Left lung (tissue), 14 donors: ENCODE measurements at places on chromosomes 5 and 9.
A peak's percentile ranks its signal among the peaks of the same experiment; 100 is the strongest.

- no peak for DNase-seq
Measured at GRCh38 chr5:133421806-133422205, 190.5 kb downstream of the FSTL4 start.

DNA sequence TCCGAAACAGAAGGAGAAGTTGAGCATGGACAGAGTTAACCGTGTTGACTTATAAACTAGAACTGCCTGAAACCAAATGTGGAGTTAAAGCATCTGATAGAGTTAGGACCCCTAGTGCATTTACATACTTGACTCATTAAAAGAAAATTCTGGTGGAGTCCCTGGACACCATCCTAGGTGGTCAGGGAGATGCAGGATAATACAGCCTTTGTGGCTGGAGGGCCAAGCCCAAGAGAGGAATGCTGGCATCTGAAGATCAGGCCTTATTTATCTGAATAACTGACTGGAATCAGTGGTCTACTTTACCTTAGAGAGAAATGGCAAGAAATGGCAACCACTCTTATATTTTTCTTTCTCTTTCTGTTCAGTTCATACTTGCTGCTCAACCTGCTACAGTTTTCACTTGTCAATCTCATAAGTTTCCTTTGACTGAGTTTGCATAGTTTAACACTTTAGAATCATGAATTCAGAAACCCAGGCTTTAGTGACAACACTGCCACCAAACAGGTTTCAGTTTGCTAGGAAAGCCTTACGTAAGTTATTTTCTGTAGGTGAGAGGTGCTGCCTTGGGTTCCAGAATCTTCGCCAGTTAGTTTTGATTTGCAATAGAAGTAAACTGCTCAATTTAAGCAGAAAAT lies 10.2 kb downstream of the CMYA5 start:
- DNase-seq = peak; percentile 10

DNA sequence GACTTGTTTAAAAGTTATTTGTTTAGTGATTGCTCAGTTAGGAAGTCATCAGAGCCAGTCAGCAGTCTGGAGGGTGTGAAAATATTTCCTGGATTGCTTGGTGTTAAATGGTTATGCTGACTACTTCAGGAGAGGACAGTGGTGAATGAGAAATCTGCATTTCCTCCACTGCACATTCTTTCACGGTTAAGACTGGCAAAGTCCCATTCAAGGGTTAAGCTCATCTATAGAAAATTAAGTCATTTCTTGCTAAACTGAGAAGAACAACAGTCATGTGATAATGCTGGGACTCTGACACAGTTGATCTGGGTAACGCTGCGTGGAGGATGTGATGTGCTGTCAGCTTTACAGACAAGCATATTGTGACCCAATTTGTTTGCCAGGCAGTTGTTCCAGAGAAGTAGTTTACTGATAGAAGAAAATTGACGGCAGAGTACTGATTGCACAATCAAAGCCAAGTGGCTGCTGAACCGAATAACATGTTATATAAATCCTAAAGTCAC lies 80.4 kb downstream of the GRAMD2B start:
- no peak for DNase-seq

DNA sequence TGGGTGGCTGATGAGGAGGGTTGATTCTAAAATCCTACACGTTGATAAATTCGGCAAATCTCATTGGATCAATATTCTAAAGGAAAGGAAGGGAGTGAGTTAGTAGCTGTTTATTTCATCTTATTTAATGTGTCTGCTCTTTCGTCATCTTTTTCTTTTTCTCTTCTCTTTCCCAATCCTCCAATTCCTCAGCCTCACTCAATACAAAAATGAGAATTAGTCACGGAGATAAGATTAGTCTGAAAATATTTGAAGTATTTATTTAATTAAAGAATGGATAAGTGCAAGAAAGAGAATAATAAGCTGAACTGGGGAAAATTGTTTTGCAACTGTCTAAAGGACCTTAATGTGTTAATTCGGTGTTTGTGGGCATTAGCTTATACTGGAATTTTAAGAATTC lies 1095.1 kb downstream of the DTWD2 start:
- no peak for DNase-seq

DNA sequence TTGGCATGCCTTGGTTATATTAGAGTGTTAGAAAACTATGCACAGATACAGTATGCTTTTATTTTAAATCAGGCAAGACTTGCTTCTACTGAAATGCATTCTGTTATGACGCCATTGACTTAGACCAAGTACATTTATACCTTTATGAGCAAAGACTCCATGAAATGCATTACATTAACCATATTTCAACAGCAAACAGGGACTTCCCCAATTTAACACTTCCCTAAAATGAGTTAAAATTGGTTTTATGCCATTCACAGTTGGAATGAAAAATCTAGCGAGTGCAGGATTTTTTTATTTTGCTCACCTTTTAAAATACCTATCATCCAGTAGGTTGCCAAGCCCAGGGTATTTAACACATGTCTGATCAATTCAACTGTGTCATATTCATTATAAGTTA lies 272.1 kb upstream of the IZUMO3 start:
- no peak for DNase-seq

- DNase-seq = peak; percentile 94
Measured at GRCh38 chr9:85522459-85523092, 219.2 kb downstream of the AGTPBP1 start.

GRCh38 chr9:135269912-135270830 lies 182.7 kb downstream of the OLFM1 start:
- no peak for DNase-seq

GRCh38 chr9:131676431-131676972 lies 63.4 kb downstream of the RAPGEF1 start:
- DNase-seq = no peak

DNA sequence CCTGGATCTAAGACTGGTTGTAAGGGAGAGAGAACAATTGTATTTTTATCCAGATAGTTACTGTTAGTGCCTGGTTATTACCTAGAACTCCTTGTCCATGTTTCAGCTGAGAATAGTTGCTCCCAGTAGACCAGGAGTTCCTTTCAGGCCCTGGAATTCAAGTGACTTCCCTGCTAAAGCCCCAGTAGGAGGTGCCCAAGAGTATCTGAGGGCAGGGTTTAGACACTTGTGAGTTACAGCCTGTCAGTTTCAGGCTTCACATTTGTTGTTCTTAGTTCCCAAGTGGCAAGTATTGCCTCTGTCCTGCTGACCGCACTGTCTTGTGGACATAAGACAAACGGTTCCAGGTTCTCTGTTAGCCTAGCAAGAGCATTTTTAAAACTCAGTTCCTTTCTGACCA lies 743.9 kb upstream of the SEMA6A start:
- no peak for DNase-seq

DNA sequence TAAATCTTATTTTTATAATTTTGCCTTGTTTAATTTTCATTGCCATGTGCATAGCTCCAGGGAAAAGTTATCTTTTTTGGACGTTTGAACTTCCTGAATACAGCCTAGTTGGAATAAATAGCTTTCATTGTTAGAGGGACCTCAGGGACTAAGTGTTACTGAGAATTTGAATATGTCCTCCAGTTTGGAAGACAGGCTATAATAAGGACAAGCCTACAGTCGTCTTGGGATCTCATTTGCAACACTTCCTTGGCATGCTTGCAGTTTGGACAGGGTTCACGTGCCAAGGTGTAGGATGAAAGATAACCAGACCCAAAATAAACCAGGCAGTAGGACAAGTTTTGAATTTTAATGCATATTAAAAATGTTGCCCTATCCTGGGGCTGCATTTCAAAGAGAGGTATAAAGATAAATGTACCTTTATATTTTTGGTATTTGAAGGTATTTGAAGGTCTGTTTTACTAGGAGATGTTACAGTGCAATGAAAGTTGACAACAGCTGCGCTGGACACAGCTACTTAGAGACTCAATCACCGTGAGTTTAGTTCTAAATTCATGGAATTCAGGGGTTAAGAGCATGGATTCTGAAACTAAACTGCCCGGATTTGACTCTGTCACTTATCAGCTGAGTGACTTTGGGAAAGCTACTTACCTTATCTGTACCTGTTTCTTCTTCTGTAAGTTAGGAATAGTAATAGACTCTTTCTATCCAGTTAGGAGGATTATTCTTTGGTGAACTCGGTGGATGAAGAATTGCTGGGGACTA lies 134.1 kb downstream of the ACTBL2 start:
- DNase-seq = no peak

GRCh38 chr5:136203303-136203922 lies 10.5 kb upstream of the SMIM32 start:
- no peak for DNase-seq

DNA sequence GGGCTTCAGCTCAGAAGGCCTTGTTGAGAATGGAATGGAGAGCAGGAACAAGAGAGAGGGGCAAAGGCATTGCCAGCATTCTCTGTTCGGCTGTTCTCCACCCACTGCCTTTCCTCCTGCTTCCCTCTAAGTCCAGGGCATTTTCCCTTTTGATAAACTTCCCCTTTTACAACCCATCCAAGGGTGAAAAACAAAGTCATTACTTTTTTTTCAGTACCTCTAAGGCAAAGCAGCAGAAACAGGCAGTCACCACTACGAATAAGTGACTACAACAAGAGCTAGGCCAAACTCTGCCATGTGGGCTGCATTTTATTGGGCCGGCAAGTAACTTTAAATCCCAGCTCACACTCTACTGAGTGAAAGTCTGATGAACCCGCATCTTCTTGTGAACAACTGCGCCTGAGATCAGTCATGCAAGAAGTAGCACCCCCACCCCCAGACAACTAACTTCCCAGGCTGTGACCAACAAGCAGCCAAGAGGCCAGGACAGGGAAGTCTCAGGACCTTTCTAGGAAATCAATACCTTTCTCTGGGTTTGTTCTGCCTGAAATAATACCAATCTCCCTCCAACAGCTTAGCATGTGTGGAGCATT lies 13.1 kb downstream of the IL7R start:
- DNase-seq = no peak

DNA sequence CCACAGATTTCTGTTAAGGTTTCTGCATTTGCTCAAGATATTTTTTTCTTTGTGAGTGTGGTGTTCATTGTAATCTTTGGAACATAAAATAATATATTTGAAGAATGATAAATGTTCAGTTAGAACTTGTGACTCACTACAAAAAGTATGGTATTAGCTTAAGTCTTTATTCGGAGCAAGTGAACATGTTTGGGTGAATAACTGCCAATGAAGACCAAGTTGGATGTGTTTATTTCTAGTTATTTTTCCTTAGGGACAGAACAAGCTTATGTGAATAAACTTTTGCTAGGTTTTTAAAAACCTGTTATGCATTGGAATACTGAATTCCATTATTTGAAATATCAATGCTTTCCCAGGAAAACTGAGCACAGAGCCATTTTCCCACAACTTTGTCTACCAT lies 418.6 kb downstream of the SLCO4C1 start:
- no peak for DNase-seq

DNA sequence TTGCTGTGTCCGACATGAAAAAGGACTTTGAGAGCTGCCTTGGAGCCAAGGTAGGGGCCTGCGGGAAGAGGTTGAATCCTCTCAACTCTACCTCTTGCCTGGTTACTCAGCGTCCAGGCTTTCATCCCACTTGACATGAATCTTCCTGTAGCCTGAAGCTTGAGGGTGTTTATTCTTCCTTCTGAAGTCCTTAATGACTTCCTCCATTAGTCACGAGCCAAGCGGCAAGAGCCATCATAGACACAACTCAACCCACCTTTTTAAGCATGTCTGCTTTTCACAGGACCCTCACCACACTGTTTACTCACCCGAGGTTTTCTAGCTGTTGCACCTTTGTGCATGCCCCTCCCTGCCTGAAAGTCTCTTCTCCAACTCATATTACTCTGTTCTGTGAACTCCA lies 40.2 kb downstream of the ACO1 start:
- no peak for DNase-seq

DNA sequence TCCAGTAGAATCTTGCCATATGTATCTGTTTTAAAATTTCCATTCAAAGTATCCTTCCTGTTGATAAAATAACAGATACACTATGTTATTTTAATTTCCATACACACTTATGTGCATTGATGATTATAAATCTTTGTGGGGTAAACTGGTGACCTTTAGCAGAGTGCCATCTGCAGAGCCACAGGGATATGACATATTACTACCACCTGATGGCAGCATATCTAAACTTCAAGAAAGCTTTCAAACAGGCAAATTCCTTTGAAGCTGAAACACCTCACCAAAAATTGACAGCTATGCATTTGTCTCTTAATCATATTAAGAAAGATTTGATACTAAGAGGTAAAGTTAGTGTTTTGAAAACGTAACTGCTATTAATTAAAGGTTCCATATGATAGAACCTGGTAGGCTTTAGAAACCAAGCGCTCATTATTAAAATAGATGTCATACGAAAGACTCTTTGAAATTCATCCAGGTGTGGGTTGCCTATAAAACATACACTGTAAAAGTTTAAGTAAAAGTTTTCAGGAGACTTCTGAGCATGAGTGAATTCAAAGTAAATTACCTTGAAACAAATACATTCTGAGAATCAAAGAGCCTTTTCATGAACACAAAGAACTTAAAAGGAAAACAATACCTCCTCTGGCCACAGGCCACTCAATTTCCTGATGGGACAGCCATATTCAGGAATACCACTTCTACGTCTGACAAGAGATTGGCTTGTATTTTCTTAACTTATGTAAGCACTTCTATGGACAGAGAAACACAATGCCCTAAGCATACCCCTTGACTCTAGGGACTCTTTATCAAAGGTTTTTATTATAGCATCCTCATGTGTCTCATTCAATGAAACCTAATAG lies 93.3 kb downstream of the KIAA0825 start:
- DNase-seq = no peak

GRCh38 chr5:69217151-69217511 lies 17.6 kb upstream of the CDK7 start:
- DNase-seq = no peak

- DNase-seq = no peak
Measured at GRCh38 chr5:124790301-124790894, 44.0 kb upstream of the ZNF608 start.

DNA sequence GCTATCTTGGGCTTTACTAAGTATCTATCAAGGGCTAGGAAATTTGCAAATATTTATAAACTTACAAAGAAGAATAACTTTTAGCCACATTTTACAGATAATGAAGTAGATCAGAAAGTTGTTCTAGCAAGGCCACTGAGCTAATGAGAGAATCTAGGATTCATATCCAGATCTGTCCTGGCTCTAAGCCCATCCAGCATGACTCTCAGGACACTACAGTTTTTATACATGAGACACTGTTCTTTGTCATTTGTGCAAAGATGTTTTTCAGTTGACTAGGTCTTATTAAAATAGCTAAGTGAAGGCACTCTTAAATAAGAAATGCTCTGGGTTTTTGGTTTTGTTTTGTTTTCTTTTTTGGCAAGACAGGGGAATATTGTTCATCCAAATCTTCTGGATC lies 273.1 kb downstream of the GABRB2 start:
- no peak for DNase-seq

DNA sequence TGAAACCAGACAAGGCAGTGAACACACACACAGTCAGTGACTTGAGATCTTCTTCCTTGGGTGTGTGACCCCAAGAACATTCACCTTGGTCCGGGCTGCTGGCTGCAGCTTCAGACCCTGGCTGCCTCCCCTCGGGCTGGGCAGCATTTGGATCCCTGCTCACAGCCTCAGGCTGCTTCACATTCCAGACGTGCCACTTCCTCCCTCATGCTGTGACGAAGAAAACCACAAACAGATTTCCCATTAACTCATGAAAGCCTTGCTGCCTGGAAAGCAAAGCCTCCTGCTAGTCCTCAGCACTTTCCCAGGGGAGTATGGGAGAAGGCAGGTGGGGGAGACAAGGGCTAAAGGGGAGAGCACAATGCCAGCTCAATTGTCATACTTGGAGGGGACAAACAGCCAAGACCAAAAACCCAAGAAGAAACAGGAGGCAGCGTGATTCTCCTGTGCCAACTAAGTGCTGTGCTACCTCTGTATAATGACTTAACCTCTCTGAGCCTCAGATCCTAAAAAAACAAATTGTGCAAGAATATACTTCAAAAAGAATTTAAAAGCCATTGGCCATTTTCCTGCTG lies 594.6 kb upstream of the BRINP1 start:
- peak; percentile 15 for DNase-seq

- no peak for DNase-seq
Measured at GRCh38 chr5:136458481-136458880, 93.1 kb upstream of the TRPC7 start.
